Activated CD4-positive, alpha-beta T cell treated with anti-CD3 and anti-CD28 coated beads, Interleukin-2, amount 10 ng/mL, durations not matched to agents 24 days and 14 days (primary cell): ENCODE measurements at places on chromosomes 2 and 18. TPM values are rescaled to one million over a fixed set of nuclear protein-coding genes. Genes with fewer than 3 reads are reported as not detected.
A peak's percentile ranks its signal among the peaks of the same experiment; 100 is the strongest.

Gene CAPN14
- 0.07 and 0.12 TPM in 2 replicates for total RNA-seq

Gene ABCG5
- total RNA-seq = not detected in 2 replicates

Gene TNFAIP6
- total RNA-seq = not detected in 2 replicates

DNA sequence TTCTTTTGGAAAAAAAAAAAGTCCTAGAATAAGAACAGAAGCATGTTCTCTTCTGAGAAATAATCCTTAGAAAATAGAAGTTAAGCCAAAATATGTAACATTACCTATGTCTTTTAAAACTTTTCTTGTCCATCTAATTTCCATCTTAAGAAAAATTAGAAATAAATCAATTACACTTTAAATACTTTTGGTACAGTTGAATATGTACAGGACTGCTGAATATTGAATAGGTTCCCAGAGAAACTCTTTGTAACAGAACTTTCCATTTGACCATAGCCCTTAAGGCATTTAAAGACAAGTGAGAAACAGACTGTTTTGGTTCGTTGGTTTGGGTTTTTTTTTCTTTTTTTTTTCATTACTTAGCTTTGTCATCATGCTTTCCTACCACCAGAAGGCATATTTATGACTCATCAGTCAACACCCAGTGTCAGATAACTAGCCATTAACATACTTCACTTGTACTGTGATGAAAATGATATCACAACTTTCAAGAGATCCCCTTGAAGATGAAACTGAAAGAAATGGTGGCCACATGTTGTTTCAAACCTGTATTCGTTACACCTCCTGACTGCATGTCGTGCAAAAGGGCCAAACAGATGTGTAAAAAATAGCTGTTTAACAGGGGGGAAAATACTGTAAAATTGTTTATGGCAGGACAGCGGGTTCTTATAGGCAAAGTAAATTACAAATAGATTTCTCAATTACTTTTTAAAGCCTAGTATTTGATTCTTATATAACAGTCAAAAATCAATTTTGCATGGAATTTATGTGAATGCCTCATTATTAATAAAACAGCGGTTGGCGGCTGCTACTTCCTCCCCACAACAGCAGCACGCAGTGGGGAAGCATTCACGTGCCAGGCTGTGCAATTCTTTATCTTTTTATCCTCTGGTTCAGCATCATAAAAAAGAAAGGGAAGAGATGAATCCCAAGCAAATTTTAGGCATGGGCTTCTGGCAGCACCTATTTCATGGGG lies 280.7 kb upstream of the HNRNPA3 start:
- DNase-seq = peak; percentile 80
- H3K4me3 ChIP-seq = peak overlapping the region; percentile 37
- no peaks in the 10 kb centered on the region for H3K27me3 ChIP-seq

DNA sequence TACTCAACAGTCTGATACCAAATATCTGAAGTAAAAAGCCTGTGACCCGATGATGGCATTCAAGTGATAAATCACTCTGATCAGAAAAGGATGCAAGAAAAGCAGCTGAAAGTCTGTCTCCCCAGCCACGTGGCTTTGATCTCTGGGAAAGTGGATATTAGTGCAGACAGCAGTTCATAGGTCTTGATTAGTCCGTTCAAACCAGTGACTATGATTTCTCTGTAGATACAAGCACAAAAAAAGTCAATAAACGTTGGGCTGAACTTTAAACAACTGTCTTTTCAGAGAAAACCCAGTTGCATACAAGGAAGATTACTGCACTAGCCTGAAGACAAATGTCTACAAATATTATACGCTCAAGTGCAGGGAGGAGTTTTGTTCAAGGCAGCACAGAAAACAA lies 107.7 kb upstream of the CDC42EP3 start:
- H3K36me3 ChIP-seq = no peaks in the 10 kb centered on the region
- no peaks in the 10 kb centered on the region for H3K27me3 ChIP-seq
- no peaks in the 10 kb centered on the region for H3K4me1 ChIP-seq
- no peak overlapping the region for H3K4me3 ChIP-seq

DNA sequence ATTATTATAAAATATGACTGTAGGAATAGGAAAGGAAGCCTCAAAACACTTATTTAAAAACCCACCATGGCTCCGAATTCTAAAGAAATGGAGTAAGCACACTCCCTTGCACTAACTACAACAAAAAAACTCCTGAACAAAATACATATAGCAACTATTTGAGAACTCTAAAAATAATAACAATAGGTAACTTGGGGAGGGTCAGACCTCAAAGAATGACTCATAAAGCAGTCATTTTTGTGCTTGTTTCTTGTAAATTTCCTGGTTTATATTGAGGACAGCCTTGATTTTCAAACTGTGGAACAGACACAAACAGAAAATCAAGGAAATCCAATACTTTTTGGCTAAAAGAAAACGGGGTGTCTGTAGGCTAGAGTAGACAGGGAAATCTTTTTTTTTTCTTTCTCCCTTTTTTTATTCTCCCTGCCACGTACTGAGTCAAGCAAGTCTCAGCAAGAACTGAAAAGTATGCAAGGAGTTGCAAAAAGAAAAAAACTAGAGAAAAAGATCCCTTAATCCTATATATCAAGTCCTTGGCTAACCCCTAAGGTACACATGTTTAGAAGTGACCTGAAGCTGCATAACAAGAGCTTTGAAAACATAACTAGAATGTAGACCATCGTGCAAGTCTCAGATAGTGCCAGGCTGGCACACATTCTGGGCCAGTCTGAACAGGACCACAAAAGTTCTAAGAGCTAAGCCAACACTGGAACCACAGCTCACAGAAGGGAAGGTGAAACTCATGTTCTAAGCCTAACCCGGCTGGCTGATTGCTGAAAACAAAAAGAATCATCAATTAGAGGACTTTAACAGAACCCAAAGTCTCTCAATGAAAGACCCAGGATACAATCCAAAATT lies 403.1 kb upstream of the LYPD1 start:
- H3K27ac ChIP-seq = no peak overlapping the region
- no peaks in the 10 kb centered on the region for H3K4me1 ChIP-seq
- no peak overlapping the region for H3K4me3 ChIP-seq

- H3K36me3 ChIP-seq = no peaks in the 10 kb centered on the region
- no peak overlapping the region for H3K27ac ChIP-seq
- no peak for DNase-seq
- no peak overlapping the region for H3K4me3 ChIP-seq
- no peaks in the 10 kb centered on the region for H3K27me3 ChIP-seq
- no peaks in the 10 kb centered on the region for H3K4me1 ChIP-seq
These were observed 152.7 kb upstream of the SOX11 start for GRCh38 chr2:5539282-5540165.

DNA sequence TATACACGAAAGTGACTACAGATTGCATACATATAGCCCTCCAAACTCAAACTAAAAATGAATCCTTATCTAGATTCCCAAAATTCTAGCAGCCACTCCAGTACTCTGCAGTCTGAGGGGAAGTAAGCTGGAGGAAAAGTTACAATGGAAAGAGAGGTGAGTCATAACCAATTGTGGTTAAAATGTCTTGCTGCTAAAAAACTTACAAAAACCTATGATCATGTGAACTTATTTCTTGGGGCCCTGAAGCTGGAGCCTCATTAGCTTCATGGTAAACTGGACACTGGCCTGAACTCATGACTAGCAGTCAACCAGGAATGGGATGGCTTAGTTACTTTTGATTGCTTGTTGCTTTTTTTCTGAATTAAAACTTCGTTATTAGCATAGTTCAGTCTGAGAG lies 175.9 kb downstream of the SLC4A3 start:
- H3K4me3 ChIP-seq = no peak overlapping the region
- H3K27ac ChIP-seq = no peak overlapping the region
- H3K4me1 ChIP-seq = no peaks in the 10 kb centered on the region
- DNase-seq = no peak

DNA sequence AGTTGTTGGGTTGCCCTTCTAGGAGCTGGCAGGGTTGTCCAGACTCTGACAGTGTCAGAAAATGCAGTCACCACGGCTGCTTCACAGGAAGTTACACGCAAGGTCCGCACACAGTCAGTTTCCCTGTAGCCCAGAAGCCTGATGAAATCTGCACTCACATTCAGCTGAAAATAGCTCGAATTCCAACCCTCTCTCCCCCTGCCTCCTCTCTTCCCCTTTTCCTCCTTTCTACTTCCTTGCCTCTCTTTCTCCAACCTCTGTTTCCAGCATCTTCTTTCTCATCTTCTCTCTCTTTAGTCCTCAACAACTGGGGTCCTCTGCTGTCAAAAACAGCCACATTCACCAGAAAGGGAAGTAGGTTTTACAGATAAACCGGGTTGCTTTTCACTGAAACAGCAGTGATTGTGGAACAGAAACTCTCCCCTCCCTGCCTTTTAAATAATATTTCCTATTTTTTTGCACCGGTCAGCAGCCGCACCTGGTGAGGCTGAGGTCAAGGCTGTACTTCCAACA lies 69.3 kb downstream of the BCL11A start:
- no peak overlapping the region for H3K4me3 ChIP-seq
- H3K27ac ChIP-seq = no peak overlapping the region
- H3K27me3 ChIP-seq = peaks cover 16% of the 10 kb centered on the region
- H3K36me3 ChIP-seq = no peaks in the 10 kb centered on the region

- no peak for DNase-seq
- H3K4me3 ChIP-seq = no peak overlapping the region
- no peaks in the 10 kb centered on the region for H3K27me3 ChIP-seq
- no peaks in the 10 kb centered on the region for H3K4me1 ChIP-seq
- H3K36me3 ChIP-seq = peaks cover 61% of the 10 kb centered on the region
These were observed 20.4 kb upstream of the ERCC3 start for GRCh38 chr2:127314193-127314988.

DNA sequence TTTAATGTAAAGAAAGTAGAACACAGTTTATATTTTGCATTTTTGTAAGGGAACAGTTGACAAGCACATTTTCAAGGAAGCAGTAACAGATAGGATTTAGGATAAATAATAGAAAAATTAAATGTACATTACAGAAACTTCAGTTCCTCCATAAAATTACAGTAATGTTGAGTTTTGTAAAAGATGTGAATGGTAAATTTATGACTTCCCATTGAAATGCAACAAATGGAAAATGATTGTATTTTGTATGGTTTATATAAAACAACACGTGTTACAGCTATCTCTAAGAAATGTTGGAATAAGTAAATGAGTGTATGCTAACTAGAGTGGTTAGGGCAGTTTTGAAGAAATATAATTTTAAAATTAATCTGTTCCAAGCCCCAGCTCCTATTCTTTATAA lies 227.3 kb downstream of the PARD3B start:
- H3K36me3 ChIP-seq = no peaks in the 10 kb centered on the region
- H3K27me3 ChIP-seq = peaks cover 22% of the 10 kb centered on the region
- H3K4me3 ChIP-seq = no peak overlapping the region
- DNase-seq = no peak

- DNase-seq = no peak
- H3K4me1 ChIP-seq = peaks cover 64% of the 10 kb centered on the region
- peak overlapping the region; percentile 3 for H3K27ac ChIP-seq
- H3K27me3 ChIP-seq = no peaks in the 10 kb centered on the region
- H3K4me3 ChIP-seq = peak overlapping the region; percentile 1
- peaks cover 84% of the 10 kb centered on the region for H3K36me3 ChIP-seq
These were observed 12.9 kb downstream of the BCL2L11 start for GRCh38 chr2:111133603-111134002.

DNA sequence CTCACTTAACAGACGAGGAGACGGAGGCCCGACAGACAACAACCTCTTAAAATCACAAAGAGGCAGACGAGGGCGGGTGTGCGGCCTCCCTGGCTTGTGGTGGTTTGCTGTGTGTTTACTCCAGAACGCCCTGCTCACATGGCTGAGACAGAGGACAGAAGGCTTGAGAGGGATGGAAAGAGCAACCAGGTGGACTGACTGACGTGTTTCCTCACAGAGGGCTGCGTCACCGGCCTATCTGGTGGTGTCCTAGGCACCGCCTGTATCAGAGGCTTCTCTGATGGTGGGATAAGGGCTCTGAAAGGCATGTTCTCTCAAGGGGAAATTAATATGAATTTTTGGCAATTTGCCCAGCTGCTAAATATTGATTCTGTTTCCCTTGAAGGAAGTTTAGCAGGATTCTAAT lies 47.0 kb upstream of the RALBP1 start:
- H3K36me3 ChIP-seq = no peaks in the 10 kb centered on the region
- DNase-seq = no peak
- no peaks in the 10 kb centered on the region for H3K27me3 ChIP-seq
- H3K4me3 ChIP-seq = no peak overlapping the region
- peaks cover 1% of the 10 kb centered on the region for H3K4me1 ChIP-seq

DNA sequence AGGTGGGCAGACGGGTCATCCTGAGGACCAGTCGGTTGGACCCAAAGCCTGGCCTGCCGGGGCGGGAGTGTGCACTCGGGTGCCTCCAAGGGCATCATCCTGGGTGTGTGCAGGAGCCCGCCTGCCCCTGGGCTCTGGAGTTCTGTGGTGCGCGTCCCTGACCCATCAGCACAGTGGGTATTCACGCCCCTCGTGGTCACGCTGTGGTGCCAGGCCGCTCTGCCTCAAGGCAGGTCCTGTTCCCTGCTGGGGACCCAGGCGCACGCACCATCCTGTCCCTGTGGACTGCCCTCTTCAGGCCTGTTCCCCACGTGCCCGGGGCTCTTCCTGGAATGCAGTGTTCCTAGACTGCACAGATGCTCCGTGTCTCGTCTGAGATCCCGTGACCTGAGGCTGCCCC lies 14.3 kb upstream of the D2HGDH start:
- no peaks in the 10 kb centered on the region for H3K27me3 ChIP-seq
- H3K4me3 ChIP-seq = no peak overlapping the region
- peaks cover 56% of the 10 kb centered on the region for H3K36me3 ChIP-seq
- no peaks in the 10 kb centered on the region for H3K4me1 ChIP-seq

GRCh38 chr18:69865776-69866175 lies 81.9 kb downstream of the CD226 start:
- no peaks in the 10 kb centered on the region for H3K27me3 ChIP-seq
- no peak for DNase-seq
- H3K4me1 ChIP-seq = peaks cover 9% of the 10 kb centered on the region
- H3K4me3 ChIP-seq = no peak overlapping the region

DNA sequence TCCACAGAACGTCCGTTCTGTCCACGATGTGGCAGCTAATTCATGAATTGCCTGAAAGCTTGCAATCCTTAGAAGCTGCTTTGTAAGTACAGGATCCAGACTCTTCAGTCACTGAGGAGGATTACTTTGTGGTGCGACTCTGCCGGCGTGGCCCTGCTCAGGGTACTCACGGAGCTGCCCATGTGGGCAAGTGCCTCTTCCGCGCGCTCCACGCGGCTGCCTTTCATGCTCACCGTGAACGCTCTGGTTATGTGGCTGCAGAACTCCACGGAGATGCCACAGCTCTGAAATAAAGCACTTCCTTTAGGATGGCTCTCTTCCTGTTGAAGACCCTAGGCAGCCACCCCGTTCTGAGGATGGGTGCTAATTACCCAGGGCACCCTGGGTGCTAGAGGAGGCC lies 31.0 kb downstream of the RMC1 start:
- no peak overlapping the region for H3K4me3 ChIP-seq
- peaks cover 73% of the 10 kb centered on the region for H3K36me3 ChIP-seq
- no peak for DNase-seq
- no peak overlapping the region for H3K27ac ChIP-seq
- peaks cover 7% of the 10 kb centered on the region for H3K4me1 ChIP-seq

- no peaks in the 10 kb centered on the region for H3K4me1 ChIP-seq
- peaks cover 5% of the 10 kb centered on the region for H3K27me3 ChIP-seq
- DNase-seq = no peak
- no peak overlapping the region for H3K27ac ChIP-seq
- H3K4me3 ChIP-seq = no peak overlapping the region
These were observed 191.8 kb upstream of the GLI2 start for GRCh38 chr2:120543899-120544298.
